Tibial nerve (tissue), 4 donors: ENCODE measurements at places on chromosomes 12 and 14. TPM values are rescaled to one million over a fixed set of nuclear protein-coding genes. Genes with fewer than 3 reads are reported as not detected.

Gene CLEC4A
- total RNA-seq = 2.2 TPM

Gene IFT81
- total RNA-seq = 11.5 TPM

Gene DIP2B
- total RNA-seq = 38.6 TPM

Gene KIF26A
- 3.6 TPM for total RNA-seq

Gene MUCL1
- not detected for total RNA-seq

Gene INSM2
- total RNA-seq = not detected
